Myocyte (in vitro differentiated cells): ENCODE measurements at places on chromosomes 12 and 14.
A peak's percentile ranks its signal among the peaks of the same experiment; 100 is the strongest.

DNA sequence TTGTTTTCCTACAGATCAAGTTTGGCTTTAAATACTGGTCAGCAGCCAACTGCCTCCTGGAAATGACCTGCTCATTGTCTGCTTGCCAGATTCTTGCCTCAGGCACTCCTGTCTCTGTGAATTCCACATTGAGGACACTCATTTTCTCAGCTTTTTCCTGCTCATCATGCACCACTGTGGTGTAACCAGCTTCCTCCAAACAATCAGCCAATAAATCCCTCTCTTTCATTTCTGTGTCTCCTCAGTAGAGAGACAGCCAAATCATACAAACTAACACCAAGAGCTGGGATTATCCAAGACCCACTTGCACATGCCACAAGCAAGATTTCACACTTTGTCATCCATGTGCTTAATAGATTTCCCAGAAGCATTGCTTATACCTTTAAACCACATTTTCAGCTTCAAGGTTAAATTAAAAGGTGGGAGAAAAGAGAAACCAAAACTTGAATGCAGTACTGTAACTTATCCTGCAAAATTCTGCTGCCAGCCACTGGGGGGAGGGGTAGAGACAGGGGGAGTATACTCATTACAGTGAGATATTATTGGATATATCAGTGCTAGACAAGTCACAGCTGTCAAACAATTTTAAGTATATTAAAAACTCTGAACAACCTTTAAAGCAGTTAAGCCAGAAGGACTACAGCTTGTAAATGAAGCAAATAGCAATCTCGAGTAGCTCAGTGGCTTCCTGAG lies 105.0 kb downstream of the PPP2R5E start:
- DNase-seq, result peak; percentile 62

- DNase-seq, result no peak
These were observed 226.9 kb upstream of the CRY1 start for GRCh38 chr12:107320033-107320928.

- no peak for DNase-seq
These were observed 5.9 kb downstream of the FGF6 start for GRCh38 chr12:4439736-4440135.

- DNase-seq, result peak; percentile 91
These were observed 175.3 kb downstream of the TSPAN9 start for GRCh38 chr12:3252450-3252891.

GRCh38 chr12:110289044-110289710 lies 8.1 kb downstream of the ATP2A2 start:
- no peak for DNase-seq
